ENCODE measurements at places on chromosomes 1 and 21.

GRCh38 chr1:14369526-14370213 is 228.8 kb upstream of the KAZN start:
- DNase-seq = no peak

GRCh38 chr1:156262461-156263287 is 14.8 kb upstream of the PAQR6 start:
- no peak for DNase-seq

- no peak for DNase-seq
Observed at GRCh38 chr1:2638466-2639115, 5.8 kb upstream of the MMEL1 start.

DNA sequence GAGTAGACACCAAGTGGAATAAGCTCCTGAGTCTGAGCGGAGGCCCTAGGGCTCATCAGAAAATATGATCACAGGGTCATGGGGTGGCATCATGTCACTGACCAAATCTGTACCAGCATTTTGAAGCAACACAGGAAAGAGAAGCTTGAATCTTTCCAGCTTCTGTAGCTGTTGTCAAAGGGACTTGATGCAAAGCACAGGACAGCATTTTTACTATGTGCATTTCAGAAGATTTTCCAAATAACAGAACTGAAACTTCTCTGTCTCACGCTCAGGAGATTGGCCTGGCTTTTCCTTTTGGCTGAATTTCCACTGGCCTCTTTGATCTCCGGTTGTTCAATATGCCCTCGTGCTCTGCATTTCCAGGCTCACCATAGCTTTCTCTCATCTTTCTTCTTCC is 127.2 kb upstream of the ATP1B1 start:
- DNase-seq = no peak

- DNase-seq = no peak
Observed at GRCh38 chr1:157288996-157289395, 150.8 kb upstream of the ETV3 start.

- no peak for DNase-seq
Observed at GRCh38 chr1:241825581-241825980, 22.4 kb upstream of the EXO1 start.

GRCh38 chr1:234868296-234869147 is 258.5 kb upstream of the IRF2BP2 start:
- DNase-seq = no peak

DNA sequence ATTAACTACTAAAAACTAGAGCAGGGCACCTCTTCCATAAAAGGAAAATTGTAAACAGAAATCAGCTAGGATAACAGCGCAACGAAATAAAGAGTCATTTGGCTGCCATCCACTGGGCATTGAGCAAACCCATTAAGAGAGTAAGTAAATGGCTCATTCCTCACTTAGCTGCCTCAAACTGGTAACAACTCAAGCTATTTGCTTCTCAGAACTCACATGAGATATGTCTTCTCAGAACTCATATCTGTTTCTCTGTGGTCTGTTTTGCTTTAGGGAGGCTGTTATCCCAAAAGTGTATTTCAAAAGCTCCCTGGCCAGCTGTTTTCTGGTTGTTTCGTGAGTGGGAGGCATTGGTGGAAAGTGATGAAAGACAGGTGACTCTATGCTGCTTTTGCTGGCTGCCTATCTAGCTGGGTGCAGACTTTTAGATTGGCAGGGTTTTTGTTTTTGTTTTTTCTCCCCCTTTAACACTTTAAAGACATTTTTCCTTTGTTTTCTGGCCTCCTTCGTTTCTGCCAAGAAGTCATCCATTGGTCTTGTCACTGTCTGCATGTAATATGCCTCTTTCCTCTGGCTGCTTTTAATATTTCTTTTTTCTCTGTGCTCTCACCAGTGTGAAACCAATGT is 269.2 kb upstream of the RGS18 start:
- DNase-seq = no peak

Measured in activated CD4-positive, alpha-beta T cell treated with anti-CD3 and anti-CD28 coated beads for 48 hours (primary cell).